ENCODE measurements at places on chromosomes 13 and 19.
A peak's percentile ranks its signal among the peaks of the same experiment; 100 is the strongest.

GRCh38 chr13:87131611-87132010, 539.6 kb upstream of the SLITRK5 start:
- DNase-seq = no peak

DNA sequence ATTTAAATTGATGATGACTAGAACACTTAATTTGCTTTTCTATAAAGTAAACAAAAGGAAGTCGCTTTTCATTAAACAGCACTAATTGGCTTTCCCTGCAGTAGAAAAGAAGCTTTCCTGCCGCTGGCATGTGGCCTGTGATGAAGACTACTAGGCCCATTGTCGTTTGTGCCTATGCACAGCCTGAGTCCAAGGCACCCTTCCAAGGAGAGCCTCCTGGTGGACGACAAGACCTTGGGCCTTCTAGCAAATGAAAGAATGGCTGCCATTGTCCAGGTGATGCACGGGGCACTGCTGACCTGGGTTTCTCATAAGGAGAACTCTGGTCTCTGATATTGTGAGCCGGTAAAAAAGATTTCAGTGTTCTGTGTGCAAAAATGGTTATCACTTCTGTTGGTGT, 233.0 kb downstream of the COL4A1 start:
- no peak for DNase-seq

DNA sequence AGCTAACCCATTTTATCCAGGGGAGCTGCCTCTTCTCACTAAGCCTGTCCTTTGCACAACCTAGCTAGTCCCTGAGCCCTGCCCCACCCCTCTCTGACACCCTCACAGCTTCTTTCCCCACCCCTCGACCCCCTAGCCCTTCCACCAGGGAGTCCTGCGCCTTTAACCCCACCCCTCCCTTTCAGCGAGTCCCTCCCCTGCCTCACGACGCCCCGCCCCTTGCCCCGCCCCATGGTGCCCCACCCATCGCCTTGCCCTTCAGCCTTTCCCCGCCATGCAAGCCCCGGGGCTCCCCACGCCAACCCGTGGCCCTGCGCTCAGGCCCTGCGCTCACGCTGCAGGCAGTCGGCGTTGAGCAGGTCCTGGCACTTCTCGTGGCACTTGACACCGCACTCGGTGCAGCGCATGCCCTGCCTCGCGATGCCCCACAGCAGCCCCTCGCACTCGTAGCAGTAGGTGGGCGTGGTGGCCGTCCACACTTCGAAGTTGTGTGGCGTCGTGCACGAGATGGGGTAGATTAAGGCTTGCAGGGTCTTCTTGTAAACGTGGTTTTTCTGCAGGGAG, 40.0 kb downstream of the UNC13A start:
- no peak for DNase-seq

DNA sequence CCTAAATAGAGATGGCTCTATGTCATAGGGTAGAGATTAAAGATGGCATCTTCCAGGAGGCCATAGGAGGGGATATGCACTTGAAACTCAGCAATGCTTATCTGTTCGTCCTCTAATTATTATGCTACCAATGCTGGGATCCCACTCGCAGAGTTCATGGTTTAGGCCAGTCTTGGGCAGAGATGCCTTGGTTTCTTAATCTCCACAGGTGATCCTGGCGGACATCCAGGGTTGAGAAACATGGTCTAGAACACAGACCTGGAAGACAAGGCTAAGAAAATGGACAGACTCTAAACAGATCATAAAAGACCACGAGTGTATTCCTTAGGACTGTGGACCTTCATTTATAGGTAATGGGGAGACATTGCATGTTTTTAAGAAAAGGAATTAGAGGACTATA, 70.0 kb upstream of the IRS2 start:
- no peak for DNase-seq

DNA sequence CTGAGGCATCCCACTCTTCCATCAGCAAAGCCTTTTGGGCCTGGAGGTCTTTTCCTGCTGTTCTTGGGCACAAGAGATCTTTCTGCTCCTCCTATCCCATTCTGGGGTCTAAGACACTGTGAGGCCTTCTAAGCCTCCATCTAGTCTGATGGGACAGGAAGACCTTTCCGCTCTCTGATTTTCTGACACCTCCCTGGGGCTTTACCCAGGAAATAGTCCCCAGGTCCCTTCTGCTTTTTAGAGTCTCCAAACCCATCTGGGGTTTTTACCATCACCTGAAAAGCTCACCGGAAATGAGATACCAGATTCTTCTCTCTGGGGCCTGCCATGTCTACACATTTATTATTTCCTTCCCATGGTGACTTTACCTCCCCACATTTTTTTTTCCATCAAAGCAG, 21.1 kb downstream of the CLEC17A start:
- no peak for DNase-seq

DNA sequence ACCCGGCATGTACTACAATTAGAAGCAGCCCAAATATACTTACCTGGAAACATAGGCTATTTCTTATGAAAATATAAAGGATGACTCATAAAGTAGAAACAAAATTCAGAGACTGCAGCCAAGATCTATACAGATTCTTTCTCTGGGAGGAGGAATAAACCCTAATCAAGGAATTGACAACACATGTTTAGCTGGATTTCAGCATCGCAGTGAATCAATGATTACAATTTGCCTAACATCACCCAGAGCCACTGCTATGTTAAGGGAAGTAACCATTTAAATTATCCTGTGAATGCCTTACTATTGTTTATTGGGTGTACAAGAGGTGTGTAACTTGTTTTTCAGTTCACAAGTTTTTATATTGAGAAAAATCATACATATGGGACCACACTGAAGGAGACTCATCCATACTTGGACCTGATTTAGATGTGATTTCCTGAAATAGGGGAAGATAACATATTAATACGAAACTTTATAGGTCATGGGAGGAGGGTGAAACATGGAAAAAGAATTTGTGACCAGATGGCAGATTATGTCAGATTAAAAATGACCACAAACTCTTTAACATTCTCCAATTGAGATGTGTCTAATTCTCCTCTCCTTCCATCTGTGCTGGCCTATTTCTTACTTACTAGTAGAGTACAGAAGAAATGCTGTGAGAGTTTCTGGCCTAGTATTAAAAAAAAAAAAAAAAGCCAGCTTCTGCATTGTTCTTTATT, 1168.4 kb downstream of the SLITRK1 start:
- DNase-seq = no peak

DNA sequence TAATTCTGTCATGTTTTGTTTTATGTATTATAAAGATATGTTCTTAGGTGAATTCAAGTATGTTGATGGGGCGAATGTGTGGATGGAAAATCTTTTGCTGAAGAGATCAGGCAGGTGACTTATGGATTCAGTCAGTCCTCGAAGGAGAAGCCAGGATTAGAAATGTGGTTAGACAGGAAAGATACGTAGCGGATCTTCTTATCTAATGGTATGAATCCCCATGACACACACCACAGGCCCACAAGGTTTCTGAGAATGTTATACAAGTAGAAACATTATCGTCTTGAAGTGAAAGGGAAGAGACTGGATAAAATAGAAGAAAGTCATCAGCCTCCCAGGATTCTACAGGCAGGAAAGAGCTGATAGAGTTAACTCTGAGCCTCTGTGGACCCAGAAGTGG, 69.0 kb upstream of the RFXAP start:
- no peak for DNase-seq

DNA sequence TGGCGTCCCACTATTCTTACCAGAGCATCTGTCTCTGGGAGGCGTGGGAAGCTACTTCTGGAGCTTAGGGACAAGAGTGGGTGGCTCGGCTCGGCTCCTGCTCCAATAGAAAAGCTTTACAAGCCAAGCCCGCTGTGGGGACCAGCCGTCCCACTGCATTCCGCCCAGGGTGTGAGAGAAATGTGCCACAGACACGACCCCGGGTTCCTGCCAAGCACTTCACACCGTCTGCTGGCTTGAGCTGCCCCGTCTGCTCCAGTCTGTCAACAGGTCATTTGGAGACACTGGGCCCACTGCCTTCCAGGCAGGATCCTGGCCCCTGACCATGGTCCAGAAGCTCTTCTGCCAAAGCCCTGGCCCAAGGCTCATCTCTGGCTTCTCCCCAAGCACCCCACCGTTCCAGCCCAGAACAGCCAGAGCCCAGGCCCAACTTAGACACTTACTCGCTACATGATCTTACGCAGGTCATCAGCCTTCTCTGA, 6.5 kb upstream of the FKRP start:
- no peak for DNase-seq

- no peak for DNase-seq
These were observed 341.0 kb downstream of the DNAJC15 start for GRCh38 chr13:43364210-43365038.

- peak; percentile 54 for DNase-seq
These were observed 17.9 kb downstream of the DEDD2 start for GRCh38 chr19:42199440-42200115.

- no peak for DNase-seq
These were observed 1385.3 kb upstream of the SPRY2 start for GRCh38 chr13:81726037-81726726.

DNA sequence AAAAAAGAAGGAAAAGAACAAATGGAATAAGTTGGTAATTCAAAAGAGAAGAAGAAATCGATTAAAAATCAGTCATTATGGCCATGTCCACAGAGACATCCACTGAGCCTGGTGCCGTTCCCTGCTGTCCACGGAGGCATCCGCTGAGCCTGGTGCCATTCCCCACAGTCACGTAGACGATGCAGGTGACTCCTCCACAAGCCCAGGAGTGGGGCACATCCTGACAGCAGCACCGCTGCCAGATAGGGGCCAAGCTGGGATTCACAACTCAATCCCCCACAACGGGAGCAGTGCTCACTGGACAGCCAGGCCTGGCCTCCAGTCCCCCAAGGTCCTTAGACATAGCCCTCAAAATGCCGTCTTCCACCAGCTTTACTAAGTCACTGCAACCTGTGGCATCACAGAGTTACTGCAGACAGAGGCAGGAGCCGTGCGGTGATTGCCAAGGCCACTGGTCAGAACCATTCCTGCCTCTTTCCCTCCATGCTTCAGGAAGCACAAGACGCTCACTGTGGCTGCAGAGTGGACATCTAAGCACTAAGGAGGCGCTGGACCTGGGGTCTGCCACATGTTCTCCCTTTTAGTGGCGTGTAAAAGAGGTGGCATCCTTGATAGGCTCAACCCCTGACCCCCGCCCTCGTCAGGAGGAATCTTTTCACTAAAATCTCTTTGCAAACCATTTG, 131.5 kb upstream of the SPACA7 start:
- no peak for DNase-seq

GRCh38 chr19:13718733-13719132, 45.6 kb upstream of the MRI1 start:
- DNase-seq = no peak

DNA sequence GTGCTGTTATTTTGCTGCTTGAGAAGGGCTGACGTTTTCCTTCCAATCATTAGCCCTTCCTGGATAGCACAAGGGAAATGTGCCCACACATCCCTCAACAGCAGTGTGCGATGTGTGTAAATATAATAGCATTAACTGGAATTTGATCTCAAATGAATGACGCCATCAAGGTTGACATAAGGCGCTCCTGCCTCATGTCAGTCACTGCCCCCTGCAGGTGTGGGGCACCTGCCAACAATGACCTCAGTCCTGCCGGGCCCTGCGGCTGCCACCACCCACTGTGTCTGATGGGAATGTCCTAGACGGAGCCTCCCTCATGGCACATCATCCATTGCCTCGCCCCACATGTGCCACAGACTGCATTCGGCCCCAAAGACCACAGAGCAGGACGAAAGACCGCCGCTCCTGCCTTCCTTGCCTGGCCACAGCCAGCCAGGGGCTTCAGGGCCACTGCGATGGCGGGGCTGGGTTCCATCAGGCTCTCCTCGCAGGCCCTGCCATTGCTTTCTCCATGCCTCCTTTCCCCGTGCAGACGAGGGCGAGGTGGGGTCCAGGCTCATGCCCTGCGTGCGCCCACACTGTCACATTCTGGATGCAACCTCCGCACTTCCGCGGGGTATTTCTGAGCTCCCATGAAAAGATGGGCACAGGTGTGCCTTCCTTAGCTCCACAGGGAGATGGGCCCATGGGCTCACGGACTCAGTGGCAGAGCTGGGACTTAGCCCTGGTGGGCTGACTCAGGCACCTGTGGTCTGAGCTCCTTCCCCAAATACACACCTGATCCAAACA, 146.7 kb downstream of the SOX1 start:
- DNase-seq = no peak

DNA sequence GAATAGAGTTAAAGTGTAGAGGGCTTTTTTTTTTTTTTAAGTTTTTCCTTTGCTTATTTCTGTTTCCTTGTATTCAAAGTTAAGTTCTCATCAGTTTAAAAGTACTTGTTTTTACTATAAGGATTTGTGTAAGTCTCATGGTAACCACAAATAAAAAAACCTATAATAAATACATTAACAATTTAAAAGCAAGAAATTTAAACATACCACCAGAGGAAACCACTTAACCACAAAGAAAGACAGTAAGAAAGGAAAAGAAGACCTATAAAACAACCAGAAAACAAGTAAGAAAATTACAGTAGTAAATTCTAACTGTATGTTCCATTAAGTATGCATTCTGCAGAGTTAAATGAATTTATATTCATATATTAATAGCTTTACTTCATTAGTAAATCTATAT, 999.1 kb upstream of the ATXN8OS start:
- no peak for DNase-seq

DNA sequence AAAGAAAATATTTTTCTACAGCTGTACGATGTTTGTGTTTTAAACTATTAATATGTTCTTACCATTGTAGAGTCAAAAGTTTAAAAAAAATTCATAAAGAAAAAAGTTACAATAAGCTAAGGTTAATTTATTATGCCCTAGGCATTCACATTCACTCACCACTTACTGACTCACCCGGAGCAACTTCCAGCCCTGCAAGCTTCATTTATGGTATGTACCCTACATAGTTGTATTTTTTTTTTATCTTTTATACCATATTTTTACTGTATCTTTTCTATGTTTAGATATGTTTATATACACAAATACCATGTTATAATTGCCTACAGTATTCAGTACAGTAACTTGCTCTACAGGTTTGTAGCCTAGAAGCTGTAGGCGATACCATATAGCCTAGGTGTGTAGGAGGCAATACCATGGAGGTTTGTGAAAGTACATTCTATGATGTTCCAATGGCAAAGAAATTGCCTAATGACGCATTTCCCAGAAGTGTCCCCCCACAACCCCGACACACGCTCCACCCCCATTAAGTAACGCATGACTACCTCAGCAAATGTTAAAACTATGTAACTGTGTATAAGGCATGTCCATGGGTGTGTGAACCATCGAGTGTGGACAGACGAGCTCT, 60.4 kb downstream of the SLITRK6 start:
- no peak for DNase-seq

- DNase-seq = no peak
These were observed 42.0 kb upstream of the ZNF43 start for GRCh38 chr19:21877976-21878375.

DNA sequence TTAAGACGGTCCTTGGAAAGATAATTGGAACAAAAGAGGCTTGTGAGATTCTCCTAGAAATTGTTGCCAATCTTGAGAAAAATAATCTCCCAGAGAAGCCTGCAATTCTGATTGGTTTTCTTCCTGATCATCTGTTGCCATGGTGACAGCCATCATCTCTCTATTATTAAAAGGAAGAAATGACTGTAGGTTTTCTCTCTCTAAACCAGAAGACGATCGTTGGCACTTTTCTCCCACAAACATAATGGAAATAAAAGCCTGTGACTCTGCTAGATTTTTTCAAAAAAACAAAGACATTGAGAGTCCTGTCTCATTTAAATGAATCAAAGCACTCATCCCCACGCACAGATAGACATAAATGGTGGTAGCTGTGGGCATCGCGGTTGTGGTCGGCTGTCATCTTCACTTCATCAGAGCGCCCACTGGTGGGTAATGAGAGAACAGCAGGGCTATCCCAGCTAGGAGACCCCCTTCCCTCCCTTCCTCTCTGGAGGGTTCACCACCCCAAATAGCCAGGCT, 21.7 kb upstream of the CALM3 start:
- peak; percentile 23 for DNase-seq

All from activated gamma-delta T cell treated with Interleukin-2 at 50 U/mL for 16 hours (primary cell).